Uterus (tissue), 4 donors: ENCODE measurements at places on chromosomes 12 and 14.

DNA sequence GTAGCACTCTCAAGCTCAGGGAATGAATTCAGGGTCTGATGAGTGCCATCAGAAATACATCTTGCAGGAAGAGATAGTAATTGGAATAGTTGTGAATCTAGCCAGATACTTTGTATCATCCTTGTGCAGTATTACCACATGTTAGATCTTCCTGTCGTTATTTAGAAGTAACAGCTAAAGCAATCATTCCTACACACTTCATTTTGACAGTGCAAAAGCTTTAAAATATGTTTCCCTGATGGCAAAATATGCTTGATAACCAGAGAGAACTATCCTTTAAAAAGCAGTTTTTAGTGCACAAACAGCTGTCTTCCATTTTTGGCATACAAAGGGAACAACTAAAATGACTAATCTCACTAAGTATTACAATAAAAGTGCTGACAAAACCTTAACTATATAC, 149.5 kb upstream of the SLC38A2 start:
- no peak for DNase-seq

DNA sequence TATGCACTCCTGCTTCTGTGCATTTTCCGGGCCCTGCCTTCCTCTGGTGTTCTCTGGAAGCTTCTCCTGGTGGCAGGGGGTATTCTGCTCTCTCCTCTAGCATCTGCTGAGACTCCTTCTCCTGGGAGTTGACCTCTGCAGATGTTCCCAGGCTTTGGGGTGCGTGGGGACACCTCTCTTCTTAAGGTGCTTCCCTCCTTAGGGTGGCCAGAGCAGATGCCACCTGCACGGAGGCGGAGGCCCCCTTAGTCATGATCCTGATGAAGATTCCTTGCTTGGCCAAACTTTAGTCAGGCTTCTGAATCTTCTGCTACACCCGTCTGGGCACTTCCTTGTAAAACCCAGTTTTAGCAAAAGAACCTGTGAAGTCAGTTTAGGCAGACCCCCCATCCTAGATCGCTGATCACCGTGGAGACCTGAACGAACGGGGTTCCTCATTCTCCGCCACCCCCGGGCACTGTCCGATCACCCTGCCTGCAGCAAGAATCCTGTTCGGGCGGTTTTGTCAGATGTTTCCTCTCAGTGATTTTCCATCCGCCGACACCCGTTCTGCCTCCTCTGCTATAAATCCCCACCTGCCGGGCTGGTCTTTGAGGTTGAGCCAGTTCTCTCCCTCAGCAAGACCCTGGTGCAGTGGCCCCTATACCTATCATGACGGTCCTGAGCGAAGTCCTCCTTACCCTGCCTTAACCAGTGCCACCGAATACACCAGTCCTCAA, 111.9 kb downstream of the CALM1 start:
- no peak for DNase-seq

GRCh38 chr14:100994756-100995330, 91.3 kb upstream of the RTL1 start:
- no peak for DNase-seq

DNA sequence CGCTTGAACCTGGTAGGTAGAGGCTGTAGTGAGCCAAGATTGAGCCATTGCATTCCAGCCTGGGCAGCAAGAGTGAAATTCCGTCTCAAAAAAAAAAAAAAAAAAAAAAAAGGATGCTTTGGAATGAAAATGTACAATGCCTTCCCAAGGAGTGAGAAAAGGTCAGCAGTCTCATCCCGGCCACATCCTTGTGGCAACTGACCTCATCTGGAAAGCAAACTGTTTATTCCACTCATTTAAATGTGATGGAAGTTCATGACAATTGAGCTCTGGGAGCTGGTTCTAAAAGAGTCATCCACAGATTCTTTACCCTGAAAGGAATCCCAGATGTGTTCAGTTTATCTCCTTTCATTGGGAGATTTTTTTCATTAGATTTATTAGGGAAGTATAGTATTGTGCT, 19.4 kb upstream of the LIMA1 start:
- DNase-seq, result no peak

DNA sequence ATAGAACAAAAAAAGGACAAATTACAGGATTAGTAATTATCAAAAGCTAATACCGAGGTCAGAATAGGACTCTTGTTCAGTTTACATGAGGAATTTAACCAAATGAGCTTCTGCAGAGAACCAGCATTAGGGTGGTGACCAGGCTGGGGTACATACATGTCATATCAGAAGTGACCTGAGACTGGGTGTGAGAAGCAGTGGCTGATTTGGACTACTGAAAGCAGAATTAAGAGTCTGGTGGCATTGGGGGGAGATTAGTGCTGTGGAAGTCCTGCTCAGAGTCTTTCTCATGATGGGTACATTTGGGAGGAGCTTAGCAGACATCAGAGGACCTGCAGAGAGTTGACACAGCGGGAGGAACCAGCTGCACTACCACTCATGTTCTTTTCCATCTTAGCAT, 21.7 kb downstream of the TRAF3 start:
- no peak for DNase-seq

DNA sequence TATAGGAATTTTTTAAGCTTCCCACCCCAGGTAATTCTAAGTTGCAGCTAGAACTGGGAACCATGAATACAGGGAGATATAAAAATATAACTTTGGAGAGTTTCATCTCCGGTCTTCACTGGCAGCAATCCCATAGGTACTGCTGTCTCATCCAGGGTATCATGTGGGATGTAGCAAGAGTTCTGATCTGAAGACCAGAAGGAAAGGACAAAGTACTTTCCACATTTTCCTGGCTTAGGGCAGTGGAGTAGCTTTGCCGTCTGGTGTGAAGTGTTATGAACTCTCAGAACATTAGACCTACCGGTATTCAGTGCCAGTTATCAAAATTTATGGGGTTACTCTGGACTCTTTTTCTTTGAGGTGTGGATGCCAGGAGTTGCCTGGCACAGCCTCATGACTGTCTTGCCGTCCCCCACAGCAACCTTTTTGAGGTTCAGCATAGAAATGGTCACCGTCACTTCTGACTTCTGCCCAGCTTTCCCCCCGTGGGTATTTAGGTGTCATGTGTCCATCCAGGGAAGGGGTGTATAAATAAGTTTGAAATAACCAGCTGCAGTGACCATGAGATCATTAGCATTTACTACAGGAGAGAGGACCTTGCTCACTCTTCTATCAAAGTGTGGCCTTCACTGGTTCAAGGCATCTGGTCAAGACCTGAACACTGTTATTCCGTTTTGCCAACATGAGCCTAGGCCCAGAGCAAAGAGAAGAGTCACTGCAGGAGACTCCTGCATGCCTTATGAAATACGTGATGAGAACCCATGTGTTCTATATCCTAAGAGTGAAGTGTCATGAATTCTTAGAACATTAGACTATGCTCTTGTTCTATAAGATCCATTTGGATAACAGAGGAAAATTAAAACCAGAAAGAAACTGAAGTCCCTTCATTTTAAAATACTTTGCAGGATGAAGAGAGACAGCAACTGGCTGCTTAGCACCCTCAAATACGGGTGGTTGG, 22.2 kb downstream of the TMEM233 start:
- no peak for DNase-seq

DNA sequence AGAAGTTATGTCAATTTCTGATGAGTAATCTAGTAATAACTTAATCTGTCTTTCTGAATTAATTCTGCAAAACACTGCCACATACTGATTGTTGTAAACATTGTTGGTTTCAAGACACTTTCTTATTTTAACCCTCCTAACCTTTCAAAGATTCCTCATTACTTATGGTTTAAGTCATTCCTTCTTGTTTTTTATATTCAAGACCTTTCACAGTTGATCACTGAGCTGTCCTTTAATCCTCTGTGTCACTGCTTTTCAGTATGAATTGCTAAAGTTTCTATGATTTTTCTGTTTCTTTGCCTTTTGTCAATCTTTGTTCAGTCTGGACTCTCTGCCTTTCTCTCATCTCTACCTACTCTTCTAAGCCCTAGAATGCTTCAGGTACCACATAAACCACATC, 164.7 kb downstream of the RAD51B start:
- no peak for DNase-seq

DNA sequence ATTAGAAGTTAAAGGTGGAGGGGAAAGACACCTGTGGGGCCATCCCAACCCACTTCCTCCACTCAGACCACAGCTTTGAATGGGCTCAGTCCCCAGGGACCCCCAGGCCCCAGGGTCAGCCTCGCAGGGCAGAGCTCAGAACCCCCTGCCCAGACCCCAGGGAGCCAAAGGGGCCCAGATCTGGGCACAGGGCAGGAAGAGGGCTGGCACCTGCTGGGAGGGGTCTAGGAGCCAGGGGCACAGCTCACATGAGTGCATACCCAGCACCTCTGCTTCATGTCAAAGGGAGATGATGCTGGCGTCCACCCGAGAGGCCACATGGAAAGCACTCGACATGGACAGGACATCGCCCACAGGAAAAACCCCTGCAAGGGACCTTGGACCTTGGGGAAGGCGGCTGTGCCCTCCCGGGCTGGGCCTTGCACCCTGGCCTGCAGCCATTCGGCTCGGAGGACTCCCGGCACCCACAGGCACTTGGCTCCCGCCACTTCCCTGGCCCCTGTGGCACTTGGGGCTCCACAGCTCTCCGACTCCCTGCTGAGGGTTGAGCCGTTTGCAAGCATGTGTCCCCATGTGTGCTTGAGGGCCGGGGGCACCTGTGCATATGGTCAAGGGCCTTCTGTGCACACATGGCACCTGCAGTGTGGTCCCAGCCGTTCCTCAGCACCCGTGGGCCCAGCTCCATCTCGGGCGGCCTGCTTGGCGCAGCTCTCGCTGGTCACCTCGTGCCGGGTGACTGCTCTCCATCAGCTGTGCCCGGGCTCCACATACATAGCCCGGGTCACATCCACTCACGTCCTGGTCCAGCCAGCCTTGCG, 7.8 kb upstream of the AMN start:
- DNase-seq, result no peak
